ENCODE measurements at places on chromosomes 16 and 17. TPM values are rescaled to one million over a fixed set of nuclear protein-coding genes. Genes with fewer than 3 reads are reported as not detected.

KRT39 gene
- total RNA-seq: not detected

OR1A1 gene
- not detected for total RNA-seq

CASKIN1 gene
- 0.66 TPM for total RNA-seq

MAPK8IP3 gene
- 67.7 TPM for total RNA-seq

MPV17L gene
- 11.8 TPM for total RNA-seq

KRT33A gene
- not detected for total RNA-seq

RFFL gene
- total RNA-seq: 29.0 TPM

HS3ST3A1 gene
- 2.2 TPM for total RNA-seq

CHP2 gene
- not detected for total RNA-seq

HCRT gene
- not detected for total RNA-seq

CDH1 gene
- 149 TPM for total RNA-seq

CCL2 gene
- 49.9 TPM for total RNA-seq

PARD6A gene
- total RNA-seq: 6.1 TPM

DNAH17 gene
- total RNA-seq: 0.09 TPM

AXIN2 gene
- 14.0 TPM for total RNA-seq

TMEM235 gene
- total RNA-seq: not detected

NRN1L gene
- 1.1 TPM for total RNA-seq

IRX6 gene
- 1.2 TPM for total RNA-seq
